ENCODE measurements at places on chromosomes 16 and 17.

- no peak for DNase-seq
Measured at GRCh38 chr17:50152736-50153135, 2.3 kb upstream of the PPP1R9B start.

GRCh38 chr16:50781043-50781442 lies 39.2 kb downstream of the CYLD start:
- DNase-seq, result no peak

DNA sequence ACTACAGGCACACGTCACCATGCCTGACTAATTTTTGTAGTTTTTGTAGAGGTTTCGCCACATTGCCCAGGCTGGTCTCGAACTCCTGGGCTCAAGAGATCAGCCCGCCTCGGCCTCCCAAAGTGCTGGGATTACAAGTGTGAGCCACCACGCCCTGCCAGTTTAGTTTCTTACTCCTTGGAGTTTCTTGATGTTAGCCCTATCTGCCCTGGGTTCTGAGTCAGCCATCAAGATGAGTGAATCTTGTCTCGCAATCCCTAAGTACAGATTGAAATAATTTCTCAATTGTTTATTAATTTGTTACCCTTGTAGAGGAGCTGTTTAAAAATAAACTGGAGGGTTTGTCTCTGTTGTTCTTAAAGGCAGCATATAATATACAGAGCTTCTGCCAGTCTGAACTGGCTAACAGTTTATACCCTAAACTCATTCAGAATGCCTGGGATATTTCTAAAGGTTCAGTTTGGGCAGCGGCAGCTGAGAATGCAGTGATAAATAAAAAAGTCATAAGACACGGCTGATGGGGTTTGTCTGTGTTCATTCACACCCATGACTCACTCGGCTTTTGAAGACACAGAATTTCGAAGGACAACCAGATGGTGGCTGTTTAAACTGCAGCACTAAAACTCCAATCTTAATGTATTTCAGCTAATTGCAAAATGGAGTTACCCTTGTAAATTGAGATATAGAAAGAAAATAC lies 39.6 kb downstream of the GPRC5B start:
- no peak for DNase-seq

DNA sequence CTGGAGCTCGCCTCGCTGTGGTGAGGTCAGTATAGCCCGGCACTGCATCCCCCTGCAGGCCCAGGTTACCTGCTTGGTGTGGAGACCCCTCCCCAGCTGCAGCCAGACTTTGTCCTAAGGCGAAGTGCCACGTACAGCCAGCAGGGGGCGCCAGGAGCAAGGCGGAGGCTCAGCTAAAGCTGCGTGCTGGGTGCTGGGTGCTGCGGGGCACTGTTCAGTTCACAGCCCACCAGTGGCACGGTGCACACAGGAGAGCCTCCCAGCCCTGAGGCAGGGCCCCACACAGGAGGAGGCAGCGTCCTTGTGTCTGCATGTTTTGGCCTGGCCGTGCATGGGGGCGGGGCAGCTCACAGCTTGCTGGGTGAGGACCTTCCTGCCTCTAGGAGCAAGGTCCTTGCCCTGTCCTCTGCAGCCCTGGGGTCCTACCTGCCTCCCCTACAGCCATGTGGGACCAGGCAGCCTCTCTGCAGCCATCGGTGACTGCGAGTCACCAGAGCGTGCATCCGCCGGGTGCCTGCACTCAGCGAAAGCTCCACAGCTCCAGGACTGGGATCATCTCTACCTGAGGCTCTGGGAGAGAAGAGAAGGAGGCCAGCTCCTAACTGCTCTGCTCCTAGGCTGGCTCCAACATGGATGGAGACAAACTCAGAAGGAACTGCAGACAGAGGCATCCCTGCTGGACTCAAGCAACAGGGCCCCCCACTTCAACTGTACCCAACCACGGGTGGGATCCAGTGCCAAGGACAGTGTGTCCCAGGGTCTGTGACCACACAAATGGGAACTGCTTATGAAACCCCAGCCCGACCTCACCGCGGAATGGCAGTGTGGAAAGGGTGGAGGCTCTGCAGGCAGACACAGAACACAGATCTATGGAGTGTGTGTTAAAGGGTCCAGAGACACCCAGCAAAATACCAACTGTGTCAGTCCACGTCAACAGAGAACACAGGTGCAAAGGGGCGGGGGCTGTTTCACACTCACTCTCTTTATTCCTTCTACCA lies 19.0 kb downstream of the SLC7A5 start:
- peak; percentile 74 for DNase-seq

DNA sequence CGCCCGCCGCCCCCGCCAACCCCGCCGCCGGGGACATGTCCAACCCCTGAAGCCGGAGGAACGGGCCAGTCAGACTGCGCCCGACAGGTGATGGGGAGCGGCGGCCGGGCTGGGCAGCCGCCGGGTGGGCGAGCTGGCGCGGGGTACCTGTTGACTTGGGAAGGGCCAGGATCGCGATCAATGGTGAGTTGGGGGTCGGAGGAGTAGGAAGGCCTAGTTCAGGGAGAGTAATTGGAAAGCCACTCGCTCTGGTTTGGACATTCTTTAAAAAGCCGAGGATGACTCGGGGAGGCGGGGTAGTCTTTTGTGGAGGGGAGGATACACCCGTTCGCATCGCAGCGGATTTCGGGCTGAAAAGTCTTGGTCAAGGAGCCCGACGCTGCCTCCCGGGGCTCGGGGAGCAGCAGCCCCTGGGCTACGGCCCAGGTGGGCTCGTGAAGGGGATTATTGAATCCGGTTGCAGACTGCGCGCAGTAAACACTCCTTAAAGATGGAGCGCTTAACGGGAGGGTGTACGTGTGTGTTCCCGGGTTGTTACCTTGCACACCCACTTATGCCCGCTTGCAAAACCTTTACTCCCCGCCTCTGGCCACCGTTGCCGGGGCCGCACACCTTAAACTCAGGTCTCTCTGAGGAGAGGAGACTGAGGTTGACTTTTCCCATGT lies 123.8 kb downstream of the GOSR1 start:
- peak; percentile 5 for DNase-seq

GRCh38 chr17:10051112-10051511 lies 146.0 kb upstream of the RCVRN start:
- DNase-seq, result no peak

GRCh38 chr17:7260651-7261378 lies 1.5 kb downstream of the CLDN7 start:
- DNase-seq, result no peak

DNA sequence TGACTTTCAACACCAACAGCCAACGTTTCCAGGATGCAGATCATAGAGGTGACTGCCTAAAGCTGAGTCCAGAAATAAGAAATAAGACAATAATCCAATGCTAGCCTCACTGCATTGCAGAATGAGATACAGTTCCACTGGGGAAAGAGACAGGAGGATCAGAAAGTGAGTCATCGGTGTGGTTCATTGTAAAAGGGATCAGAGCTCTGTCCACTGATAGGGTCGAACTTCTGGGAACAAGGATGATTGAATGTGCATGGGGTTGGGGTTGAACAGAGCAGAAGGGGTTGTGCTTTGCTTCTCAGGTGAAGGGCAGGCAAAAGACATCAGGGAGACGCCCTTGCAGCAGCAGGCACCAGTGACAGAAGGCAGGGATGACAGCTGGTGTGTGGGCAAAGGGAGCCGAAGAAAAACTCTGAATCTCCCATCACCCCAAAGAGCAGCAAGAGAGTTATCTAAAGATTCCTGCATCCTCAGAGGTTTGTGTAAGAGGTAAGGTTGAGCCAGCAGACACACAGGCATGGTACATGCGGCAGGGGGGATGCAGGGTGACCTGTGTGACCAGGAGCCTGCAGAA lies 16.4 kb downstream of the CLEC10A start:
- DNase-seq, result no peak

DNA sequence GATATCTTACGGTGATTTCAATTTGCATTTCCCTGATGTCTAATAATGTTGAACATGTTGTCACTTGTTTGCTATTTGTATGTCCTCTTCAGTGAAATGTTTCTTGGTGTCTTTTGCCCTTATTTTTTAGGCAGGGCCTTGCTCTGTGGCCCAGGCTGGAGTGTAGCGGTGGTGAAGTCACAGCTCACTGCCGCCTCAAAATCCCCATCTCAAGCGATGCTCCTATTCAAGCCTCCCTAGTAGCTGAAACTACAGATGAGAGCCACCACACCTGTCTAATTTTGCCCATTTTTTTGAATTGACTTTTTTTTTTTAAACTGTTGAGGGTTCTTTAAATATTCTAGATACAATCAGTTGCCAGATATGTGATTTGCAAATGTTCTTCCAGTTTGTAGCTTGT lies 8.3 kb downstream of the UBE2G1 start:
- no peak for DNase-seq

GRCh38 chr16:86020971-86021370 lies 122.0 kb downstream of the IRF8 start:
- DNase-seq, result no peak

GRCh38 chr17:30217054-30217453 lies 18.4 kb downstream of the SLC6A4 start:
- no peak for DNase-seq

DNA sequence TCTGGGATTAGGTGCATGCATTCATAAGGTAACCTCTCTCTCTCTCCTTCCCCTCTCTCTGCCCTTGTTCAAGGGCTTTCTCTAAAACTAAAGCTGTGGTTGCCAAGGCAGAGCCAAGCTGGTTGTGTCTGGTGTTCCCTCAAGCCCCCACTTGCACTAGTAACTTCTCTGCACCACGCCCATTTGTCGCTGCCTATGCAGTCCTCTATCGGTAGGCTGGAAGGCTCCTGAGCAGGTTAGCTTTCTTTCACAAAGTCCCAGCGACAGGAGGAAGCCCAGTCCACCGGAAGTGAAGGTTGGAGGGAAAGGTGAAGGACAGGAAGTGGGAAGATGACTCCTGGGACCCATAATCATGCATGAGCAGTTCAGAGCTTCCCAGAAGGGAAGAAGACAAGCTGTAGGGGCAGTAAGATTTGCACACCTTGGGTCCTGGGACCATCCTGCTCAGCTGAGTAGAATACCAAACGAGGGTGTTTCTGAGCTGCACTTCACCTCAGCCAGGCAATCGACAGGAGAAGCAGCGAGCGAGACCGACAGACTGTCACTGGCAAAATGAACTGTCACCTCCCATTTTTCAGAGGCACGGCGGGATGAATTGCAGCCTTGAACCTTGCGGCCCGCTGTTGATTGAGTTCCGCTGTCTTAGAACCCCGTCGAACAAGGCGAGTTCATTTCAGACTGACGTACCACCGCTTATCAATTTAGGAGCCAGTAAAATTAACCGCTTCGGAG lies 14.7 kb upstream of the SKAP1 start:
- no peak for DNase-seq

- peak; percentile 78 for DNase-seq
Measured at GRCh38 chr16:84514874-84515835, 10.7 kb upstream of the MEAK7 start.

DNA sequence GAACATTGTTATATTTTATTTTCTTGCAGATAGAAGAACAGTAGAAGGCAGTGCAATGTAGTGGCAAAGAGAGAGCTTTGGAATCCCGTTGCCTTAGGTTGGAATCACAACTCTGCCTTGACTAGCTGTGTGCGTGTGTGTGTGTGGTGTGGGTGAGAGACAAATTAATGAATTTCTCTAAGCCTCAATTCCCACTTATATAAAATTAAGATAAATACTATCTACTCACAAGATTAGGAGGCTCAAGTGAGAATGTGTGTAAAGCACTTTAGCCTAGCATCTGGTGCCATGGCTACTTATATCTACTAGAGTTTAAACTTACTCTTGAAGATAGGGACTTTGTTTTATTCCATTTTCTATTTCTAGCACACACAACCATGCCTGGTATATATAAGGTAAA lies 12.8 kb downstream of the CPD start:
- DNase-seq, result no peak

- DNase-seq, result no peak
Measured at GRCh38 chr16:60225541-60225940, 1491.4 kb upstream of the GOT2 start.

- peak; percentile 49 for DNase-seq
Measured at GRCh38 chr16:3045758-3046640, at the start of gene MMP25. Gene MMP25 (plus strand): TSS chr16:3046561. CDS start chr16:3046918, 357 bp downstream.

DNA sequence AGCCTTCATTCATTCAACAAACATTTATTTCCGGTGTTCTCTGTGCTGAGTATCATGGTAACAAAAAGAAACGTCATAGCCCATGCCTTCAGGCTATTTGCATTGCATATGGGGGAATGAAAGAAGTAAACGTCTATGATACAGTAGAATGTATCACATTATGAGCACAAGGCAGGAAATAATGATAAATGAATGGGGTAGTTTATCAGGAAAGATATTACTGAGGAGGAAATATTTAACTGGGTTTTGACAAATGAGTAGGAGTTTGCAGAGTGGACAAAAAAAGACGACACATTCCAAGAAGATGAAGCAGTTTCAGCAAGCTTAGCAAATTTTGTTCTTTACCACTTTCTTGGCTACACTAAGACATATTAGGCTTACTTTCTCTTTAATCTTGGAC lies 1.3 kb upstream of the KRTAP4-7 start:
- DNase-seq, result no peak

DNA sequence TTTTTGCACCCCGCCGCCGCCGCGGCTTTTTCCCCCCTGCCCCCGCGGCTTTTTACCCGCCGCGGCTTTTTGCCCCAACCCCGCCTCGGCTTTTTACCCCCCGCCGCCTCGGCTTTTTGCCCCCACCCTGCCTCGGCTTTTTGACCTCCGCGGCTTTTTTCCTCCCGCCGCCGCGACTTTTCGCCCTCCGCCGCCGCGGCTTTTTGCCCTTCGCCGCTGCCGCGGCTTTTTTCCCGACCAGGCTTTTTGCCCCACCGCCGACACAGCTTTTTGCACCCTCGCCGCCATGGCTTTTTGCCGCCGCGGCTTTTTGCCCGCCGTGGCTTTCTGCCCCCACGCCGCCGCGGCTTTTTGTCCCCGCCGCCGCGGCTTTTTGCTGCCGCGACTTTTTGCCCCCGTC lies 137.0 kb upstream of the TP53TG3D start:
- DNase-seq, result peak; percentile 15

GRCh38 chr17:50522766-50523165 lies 9.8 kb upstream of the EPN3 start:
- DNase-seq, result no peak

DNA sequence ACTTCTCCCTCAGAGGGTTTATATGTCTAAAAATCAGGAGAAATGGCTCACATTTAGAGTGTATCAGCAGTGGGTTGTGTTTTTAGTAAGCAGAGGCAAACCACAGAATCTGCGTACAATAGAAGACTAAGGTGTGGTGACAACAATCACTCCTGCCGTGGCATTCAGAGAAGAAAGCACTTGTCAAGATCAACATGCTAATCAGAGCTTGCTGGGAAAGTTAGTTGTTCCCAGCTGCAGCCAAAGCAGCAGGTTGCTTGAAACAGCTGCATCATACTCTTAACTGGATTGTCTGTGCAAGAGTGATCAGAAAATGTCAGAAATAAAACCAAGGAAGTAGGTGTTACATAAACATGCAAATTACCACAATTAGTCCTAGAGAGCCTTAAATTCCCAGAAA lies 616.4 kb downstream of the CDH8 start:
- DNase-seq, result no peak

Data from memory B cell (primary cell).